Thymus (tissue), 14 donors: ENCODE measurements at places on chromosomes 6 and 20.

GRCh38 chr6:91276315-91276714 is 689.4 kb upstream of the MAP3K7 start:
- DNase-seq: no peak

- DNase-seq: no peak
Measured at GRCh38 chr20:62762376-62762775, 33.9 kb upstream of the MRGBP start.

- DNase-seq: no peak
Measured at GRCh38 chr20:18587665-18588573, at the start of gene DTD1. Gene DTD1, plus strand, starts transcription at chr20:18588054. Its CDS starts 19 bp downstream, at chr20:18588073.

- DNase-seq: no peak
Measured at GRCh38 chr6:162332365-162332764, 395.2 kb downstream of the PRKN start.

DNA sequence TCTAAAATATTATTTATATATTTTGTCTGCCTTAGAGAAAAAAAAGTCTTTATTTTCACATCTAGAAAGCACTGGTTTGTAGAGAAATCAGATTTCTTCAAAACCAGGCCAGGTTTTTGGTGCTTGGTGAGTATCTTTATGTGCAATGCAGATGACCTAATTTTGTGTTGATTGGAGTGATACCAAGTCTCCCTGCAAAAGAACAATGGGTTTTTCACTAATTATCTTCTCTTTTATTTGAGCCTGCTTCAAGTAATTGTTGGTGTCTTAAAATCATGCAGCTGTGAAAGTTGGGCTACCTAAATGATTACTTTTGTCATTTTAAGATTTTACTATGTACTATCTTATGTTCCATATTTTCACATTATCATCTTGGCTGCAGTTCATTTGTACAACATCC is 874.7 kb downstream of the TFAP2A start:
- DNase-seq: no peak

DNA sequence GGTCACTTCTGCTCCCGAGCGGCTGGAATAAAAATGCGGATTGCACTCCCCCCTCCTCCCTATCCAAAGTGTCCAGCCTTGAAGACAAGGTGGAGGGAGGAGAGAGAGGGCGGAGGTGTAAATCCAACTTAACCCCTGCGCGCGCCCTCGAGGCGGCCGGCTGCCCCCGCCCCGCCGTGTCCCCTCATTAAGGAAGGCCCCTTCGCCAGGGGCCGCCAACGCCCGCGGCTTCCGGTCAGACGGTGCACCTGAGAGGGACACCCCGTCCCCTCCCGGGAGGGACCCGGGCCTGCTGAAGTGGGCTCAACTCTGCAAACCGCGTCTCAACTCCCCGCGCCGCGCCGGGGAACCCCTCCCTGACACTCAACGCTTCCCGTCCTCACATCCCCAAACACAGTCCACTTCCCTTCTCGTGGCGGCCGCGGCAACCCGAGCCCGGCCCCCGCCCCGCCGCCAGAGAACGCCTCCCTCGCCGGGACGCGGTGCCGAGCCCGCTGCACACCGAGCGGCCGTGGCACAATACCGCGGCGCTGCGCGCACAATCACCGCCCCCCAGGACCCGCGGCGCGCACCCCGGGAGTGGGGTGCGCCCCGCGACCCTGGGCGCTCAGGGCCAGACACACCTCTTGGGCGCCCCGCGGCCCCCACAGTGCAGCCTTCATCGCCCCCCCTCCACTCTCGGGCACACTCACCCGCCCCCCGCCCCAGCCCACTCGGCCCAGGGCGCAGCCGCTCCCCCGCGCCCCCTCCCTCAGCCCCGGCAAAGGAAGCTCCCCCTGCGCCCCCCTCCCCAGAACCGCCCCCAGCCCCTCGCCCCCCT is 102.5 kb downstream of the NOL4L start:
- no peak for DNase-seq

GRCh38 chr6:2706558-2706957 is 44.2 kb downstream of the MYLK4 start:
- no peak for DNase-seq

DNA sequence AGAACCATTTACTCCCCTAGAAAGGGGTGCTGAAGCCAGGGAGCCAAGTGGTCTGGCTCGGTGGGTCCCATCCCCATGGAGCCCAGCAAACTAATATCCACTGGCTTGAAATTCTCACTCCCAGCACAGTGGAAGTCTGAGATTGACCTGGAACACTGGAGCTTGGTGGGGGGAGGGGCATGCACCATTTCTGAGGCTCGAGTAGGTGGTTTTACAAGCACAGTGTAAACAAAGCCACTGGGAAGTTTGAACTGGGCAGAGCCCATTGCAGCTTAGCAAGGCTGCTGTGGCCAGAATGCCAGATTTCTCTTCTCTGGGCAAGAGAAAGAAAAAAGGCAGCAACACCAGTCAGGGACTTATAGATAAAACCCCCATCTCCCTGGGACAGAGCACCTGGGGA is 855.8 kb upstream of the CITED2 start:
- no peak for DNase-seq

- DNase-seq: no peak
Measured at GRCh38 chr20:1896484-1897258, 1.5 kb downstream of the SIRPA start.

GRCh38 chr6:139588734-139589593 is 214.5 kb upstream of the CITED2 start:
- no peak for DNase-seq

DNA sequence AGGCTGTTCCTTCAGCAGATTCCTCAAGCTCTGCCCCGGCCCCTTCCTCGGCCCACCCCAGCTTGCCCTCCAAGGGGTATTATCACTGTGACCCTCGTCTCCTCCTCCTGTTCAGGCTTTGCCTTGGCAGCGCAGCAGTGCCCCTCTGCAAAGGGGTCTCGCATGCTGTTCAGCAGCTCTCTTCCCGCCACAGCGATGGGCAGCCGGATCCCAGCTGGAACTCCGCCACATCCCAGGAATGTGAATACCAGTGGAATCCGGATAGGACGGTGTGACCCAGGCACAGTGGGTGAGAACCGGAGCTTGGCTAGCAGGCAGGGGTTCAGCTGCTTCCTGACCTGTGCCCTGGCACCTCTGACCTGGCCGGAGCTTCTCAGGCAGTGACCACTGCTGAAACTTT is 52.9 kb downstream of the RNASET2 start:
- DNase-seq: no peak

GRCh38 chr20:20248620-20249200 is 119.2 kb upstream of the INSM1 start:
- no peak for DNase-seq

- DNase-seq: no peak
Measured at GRCh38 chr20:18541741-18542140, 25.5 kb upstream of the SMIM26 start.

GRCh38 chr6:52531396-52531795 is 45.5 kb downstream of the TRAM2 start:
- DNase-seq: no peak

GRCh38 chr20:63740070-63740626 is 572 bp downstream of the SLC2A4RG start:
- peak; percentile 72 for DNase-seq

DNA sequence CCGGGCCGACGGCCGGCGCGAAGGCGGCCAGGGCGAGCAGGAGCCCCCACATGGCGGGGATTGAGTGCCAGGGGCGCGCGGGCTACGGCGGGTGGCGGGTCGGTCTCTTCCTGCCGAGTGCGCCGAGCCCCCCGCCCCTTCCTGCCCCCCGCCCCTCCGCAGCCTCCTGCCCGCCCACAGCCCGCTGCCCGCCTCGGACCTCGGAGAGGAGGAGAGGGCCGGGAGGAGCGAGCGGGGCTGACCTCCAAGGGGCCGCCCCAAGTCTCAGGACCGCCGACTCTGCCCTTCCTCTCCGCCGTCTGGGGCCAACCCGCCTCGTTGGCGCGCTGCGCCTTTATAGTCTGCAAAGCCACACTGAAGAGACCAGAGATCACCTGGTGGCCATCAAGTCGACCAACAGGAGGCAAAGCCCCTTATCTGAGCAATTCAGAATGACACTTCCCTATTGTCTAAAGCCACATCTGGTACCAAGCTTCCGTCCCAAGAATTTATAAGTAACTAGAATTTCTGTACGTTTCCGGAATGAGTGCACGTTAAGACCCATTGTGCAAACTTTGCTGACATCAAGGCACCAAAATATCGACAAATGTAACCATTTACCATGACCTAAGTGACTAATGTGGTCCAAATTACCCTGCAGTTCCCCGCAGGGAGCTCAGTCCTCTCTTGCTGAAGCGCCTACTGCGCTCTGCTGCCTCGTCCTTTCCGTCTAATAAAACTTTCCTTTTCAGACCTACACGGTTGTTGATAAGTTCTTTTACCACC is at the start of gene CPXM1:
CPXM1 (minus strand) TSS at position 107 of the 765 bp plus-strand sequence; CDS start at position 52, 55 bp downstream.
- DNase-seq: no peak

GRCh38 chr20:24917797-24918578 is 31.1 kb upstream of the CST7 start:
- peak; percentile 33 for DNase-seq

- no peak for DNase-seq
Measured at GRCh38 chr6:133467982-133468380, 226.8 kb downstream of the EYA4 start.

DNA sequence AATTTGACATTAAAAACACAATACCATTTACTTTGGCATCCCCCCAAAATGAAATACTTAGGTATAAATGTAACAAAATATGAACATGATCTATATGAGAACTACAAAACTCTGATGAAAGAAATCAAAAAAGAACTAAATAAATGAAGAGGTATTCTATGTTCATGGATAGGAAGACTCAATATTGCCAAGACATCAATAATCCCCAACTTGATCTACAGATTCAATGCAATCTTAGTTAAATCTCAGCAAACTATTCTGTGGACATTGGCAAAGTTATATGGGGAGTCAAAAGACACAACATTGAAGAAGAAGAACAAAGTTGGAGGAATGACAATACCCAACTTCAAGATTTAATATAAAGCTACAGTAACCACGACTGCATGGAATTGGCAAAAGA is 145.2 kb upstream of the HEY2 start:
- DNase-seq: no peak

DNA sequence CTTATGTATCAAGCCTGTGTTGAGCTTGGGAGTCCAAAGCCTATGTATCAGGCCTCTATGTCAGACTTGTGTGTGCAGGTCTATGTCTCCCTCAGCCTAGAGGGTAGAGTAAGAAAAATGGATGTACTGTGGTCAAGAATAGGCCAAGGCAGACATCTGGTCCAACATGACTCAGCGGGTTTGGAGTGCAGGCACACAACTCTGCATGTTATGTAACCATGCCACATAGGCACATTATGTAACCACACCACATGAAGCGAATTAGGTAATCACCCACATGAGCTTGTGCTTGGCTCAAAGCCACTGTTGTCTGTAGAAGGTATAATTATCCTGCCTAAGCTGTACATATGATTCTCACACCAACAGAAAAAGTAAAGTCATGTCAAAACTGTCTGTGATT is 1190.5 kb upstream of the EYS start:
- DNase-seq: no peak

DNA sequence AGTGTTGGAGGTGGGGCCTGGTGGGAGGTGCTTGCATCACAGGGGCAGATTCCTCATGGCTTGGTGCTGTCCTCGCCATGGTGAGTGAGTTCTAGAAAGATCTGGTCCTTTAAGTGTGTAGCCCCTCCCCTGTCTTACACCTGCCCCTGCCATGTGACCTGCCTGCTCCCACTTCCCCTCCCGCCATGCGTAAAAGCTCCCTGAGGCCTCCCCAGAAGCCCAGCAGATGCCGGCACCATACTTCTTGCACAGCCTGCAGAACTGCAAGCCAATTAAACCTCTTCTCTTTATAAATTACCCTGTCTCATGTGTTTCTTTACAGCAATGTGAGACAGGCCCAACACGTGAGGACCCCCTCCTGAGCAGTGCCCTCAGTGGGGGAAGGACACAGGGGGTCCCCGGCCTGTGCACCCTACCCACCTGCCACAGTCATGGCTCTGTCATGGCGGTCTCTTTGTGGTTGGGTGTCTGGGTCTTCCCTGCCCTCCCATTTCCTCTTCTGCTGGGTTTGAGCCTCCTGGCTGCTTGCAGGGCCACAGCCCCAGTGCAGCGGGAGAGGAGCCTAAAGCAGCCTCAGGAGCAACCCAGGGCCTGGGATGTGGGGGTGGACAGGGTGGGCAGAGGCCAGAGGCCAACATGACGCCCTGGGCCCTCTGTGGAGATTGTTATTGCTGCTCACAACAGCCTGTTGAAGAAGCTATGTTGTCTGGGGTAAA is 87.2 kb upstream of the QKI start:
- no peak for DNase-seq

- DNase-seq: no peak
Measured at GRCh38 chr20:17809362-17810061, 109.7 kb downstream of the BANF2 start.

GRCh38 chr6:112199001-112199403 is 55.4 kb downstream of the LAMA4 start:
- no peak for DNase-seq

- no peak for DNase-seq
Measured at GRCh38 chr6:125952764-125953501, 3.6 kb upstream of the HINT3 start.

DNA sequence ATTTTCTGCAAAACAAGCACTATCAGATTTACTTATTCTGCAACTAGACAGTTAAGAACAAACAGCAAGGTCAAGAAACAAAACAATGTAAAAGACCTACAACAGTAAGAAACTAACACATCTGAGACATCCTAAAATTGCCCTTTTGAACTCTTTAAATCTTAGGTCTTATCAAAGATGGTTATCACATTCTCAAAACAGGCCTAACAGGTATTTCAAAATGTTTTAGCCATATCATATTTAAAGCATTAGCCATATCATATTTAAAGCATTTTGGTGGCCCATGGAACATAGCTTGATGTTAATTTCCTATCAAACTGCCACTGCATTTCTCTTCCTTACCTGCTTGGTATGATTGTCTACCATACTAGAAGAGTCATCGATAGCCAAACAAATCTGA is 11.1 kb upstream of the LYRM2 start:
- DNase-seq: no peak

- DNase-seq: no peak
Measured at GRCh38 chr20:58327211-58327610, 17.7 kb downstream of the RAB22A start.

DNA sequence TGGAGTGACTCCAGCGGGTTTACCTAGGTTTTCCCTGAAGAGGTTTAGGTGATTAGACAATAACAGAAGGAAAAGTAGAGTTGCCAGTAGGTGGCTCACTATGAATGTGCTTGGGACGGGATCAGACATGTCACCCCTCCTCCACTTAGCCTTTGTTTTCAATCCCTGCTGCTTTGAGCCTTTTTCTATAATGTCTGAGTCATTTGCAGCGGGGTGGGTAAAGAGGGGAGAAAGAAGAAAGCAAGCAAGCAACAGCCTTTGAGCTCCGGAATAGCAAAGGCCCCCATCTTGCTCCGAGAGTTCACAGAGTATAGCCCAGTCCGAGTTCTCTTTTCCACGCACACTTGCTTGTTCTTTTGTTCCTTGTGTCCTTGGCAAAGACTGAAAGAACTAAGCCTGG is 129.1 kb downstream of the PACRG start:
- no peak for DNase-seq

- DNase-seq: no peak
Measured at GRCh38 chr6:77425216-77425615, 38.1 kb downstream of the HTR1B start.
